ENCODE measurements at places on chromosomes 6 and 20. TPM values are rescaled to one million over a fixed set of nuclear protein-coding genes. Genes with fewer than 3 reads are reported as not detected.

The C6orf118 gene
- not detected for total RNA-seq

The OPRL1 gene
- 0.90 TPM for total RNA-seq

The AKAP7 gene
- total RNA-seq, result 7.6 TPM

The CPXM1 gene
- 69.0 TPM for total RNA-seq

The TRIM15 gene
- total RNA-seq, result not detected

The SLC17A9 gene
- 19.9 TPM for total RNA-seq

The SLC26A8 gene
- 0.09 TPM for total RNA-seq

The RHAG gene
- total RNA-seq, result not detected

The XRN2 gene
- total RNA-seq, result 96.7 TPM

- H3K27ac ChIP-seq, result no peak overlapping the region
- no peaks in the 10 kb centered on the region for H3K27me3 ChIP-seq
- H3K36me3 ChIP-seq, result no peaks in the 10 kb centered on the region
- no peak overlapping the region for H3K4me3 ChIP-seq
Observed at GRCh38 chr6:51655517-51655916, 431.9 kb downstream of the PKHD1 start.

DNA sequence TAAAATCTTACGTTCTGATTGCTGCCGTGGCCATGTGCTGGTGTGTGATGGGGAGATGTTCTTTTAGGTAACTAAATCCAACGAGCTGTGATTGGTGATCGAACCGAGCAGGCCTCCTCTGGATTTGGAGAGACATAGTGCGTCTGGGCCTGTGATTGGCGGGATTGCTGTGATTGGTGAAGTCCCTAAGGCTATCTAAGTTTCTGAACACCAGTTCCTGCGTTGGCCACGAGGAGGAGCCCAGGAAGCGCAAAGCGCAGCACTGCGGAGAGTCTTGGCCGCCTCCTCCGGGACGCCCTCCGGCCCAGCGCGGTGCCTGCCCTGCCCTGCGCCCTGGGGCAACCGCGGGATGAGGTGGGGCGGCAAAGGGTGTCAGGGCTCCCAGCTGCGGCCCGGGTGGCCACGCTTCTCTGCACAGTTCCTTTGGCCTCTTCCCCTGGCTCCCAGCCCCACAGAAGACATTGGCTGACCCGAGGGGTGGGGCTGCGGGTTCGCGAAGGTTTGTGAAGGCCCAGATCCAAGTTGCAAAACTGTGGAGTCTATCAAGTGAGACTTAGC lies 33.0 kb downstream of the HNF4A start:
- peak overlapping the region; percentile 45 for H3K4me3 ChIP-seq
- no peaks in the 10 kb centered on the region for H3K27me3 ChIP-seq
- H3K27ac ChIP-seq, result no peak overlapping the region

- no peaks in the 10 kb centered on the region for H3K27me3 ChIP-seq
- H3K4me1 ChIP-seq, result peaks cover 6% of the 10 kb centered on the region
- H3K4me3 ChIP-seq, result no peak overlapping the region
- peak; percentile 93 for DNase-seq
- H3K27ac ChIP-seq, result no peak overlapping the region
Observed at GRCh38 chr20:38337561-38338140, 8.6 kb upstream of the LBP start.

DNA sequence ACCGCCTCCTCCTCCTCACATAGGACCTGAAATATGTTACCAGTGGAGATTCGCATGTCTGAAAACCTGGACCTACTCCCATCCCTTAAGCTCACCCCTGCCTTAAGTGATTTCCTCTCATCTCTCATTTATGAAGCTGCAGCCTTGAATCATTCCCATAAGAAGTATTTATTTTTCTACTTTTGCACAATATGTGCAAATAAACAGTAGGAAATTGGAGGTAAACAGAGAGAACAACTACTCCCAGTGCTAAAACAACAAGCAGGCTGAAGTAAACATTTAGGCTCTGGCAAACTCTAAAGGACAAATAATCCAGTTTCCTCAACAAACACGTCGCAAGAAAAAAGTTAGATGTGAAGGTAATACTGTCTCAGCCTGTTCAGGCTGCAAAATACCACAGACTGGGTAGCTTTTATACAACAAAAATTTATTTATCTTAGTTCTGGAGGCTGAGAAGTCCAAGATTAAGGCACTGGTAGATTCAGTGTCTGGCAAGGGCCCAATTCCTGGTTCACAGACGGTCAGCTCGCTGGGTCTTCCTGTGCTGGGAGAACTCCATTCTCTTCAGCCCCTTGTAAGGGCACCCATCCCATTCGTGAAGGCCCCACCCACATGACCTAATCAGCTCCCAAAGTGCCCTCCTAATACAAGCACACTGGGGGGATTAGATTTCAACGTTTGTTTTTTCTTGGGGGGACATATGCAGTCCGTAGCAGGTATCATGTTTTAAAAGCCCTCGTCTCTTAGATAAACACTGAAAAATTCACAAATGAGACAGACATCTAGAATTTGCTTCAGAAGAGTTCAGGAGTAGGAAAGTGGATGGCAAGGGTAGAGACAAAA lies 15.6 kb downstream of the SPATA2 start:
- peaks cover 8% of the 10 kb centered on the region for H3K36me3 ChIP-seq
- no peaks in the 10 kb centered on the region for H3K4me1 ChIP-seq
- H3K27me3 ChIP-seq, result no peaks in the 10 kb centered on the region
- H3K27ac ChIP-seq, result no peak overlapping the region
- no peak overlapping the region for H3K4me3 ChIP-seq
- DNase-seq, result no peak

DNA sequence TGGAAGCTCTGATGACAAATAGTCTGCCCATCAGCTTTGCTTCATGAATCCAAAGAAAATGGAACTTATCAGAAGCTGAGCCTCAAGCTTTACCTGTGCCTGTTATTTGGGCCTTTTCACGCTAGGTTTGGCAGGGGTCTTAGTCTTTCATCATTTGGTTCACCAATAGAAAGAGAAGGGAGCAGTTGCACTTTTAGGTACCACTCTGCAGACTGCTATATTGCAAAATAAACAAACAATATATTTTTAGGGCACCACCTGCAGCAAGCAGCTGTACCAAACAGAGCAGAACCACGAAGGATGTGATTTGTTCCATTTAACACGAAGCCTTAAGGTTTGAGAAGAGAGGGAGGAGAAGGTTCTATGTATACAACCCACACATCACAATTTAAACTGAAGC lies 291.4 kb upstream of the RNF217 start:
- H3K4me1 ChIP-seq, result no peaks in the 10 kb centered on the region
- DNase-seq, result no peak
- no peaks in the 10 kb centered on the region for H3K36me3 ChIP-seq
- no peak overlapping the region for H3K27ac ChIP-seq

DNA sequence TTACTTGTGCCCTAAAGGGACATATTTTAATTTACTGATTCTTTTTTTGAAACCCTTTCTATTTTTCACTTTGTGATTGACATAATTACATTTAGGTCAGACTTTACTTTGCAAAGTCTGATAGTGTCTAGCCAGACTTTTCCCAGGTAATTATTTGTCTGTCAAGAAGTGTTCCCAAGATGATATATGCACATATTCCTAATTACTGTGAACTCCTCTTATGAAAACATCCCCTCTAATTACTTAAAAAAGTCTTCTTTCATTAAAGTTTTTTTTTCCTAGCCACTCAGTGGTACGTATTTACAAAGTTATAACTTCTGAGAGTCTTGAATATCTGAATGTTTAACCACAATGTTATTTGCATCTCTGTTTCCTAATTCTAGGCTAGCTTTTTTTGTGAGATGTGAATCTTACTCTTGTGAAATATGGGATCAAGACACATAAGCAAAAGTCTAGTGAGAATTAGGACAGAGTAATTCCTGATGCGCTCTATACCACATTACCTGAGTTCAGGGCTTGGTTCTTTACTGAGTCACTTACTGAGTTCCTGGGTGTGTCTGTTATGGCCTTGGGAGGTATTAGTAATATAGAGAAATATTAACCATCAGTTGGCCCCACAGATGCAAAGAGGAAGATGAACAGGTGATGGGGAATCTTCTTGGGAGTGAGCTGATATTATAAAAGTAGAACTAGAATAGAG lies 27.9 kb downstream of the FAM83B start:
- H3K4me3 ChIP-seq, result no peak overlapping the region
- H3K27ac ChIP-seq, result no peak overlapping the region
- H3K36me3 ChIP-seq, result no peaks in the 10 kb centered on the region
- no peak for DNase-seq

- H3K27me3 ChIP-seq, result peaks cover 70% of the 10 kb centered on the region
- H3K4me3 ChIP-seq, result no peak overlapping the region
- H3K4me1 ChIP-seq, result no peaks in the 10 kb centered on the region
- DNase-seq, result no peak
Observed at GRCh38 chr6:10397756-10398445, 17.0 kb downstream of the TFAP2A start.

GRCh38 chr6:69581581-69581980 lies 215.2 kb downstream of the LMBRD1 start:
- H3K27ac ChIP-seq, result no peak overlapping the region
- no peaks in the 10 kb centered on the region for H3K27me3 ChIP-seq
- DNase-seq, result no peak
- H3K4me3 ChIP-seq, result no peak overlapping the region
- H3K36me3 ChIP-seq, result no peaks in the 10 kb centered on the region

GRCh38 chr20:62745279-62745951 lies 36.8 kb downstream of the NTSR1 start:
- no peak overlapping the region for H3K27ac ChIP-seq
- DNase-seq, result no peak
- no peaks in the 10 kb centered on the region for H3K36me3 ChIP-seq
- H3K4me1 ChIP-seq, result no peaks in the 10 kb centered on the region
- H3K27me3 ChIP-seq, result no peaks in the 10 kb centered on the region

DNA sequence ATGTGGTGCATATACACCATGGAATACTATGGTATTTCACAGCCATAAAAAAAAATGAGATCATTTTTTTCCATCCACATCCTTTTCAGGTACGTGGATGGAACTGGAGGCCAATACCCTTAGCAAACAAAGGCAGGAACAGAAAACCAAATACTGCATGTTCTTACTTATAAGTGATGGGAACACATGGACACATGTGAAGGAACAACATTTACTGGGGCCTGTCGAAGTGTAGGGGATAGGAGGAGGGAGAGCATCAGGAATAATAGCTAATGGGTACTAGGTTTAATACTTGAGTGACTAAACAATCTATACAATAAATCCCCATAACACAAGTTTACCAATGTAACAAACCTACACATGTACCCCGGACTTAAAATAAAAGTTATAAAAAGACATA lies 30.5 kb downstream of the CCN2 start:
- H3K36me3 ChIP-seq, result peaks cover 46% of the 10 kb centered on the region
- H3K27me3 ChIP-seq, result no peaks in the 10 kb centered on the region
- H3K4me3 ChIP-seq, result no peak overlapping the region
- no peaks in the 10 kb centered on the region for H3K4me1 ChIP-seq

DNA sequence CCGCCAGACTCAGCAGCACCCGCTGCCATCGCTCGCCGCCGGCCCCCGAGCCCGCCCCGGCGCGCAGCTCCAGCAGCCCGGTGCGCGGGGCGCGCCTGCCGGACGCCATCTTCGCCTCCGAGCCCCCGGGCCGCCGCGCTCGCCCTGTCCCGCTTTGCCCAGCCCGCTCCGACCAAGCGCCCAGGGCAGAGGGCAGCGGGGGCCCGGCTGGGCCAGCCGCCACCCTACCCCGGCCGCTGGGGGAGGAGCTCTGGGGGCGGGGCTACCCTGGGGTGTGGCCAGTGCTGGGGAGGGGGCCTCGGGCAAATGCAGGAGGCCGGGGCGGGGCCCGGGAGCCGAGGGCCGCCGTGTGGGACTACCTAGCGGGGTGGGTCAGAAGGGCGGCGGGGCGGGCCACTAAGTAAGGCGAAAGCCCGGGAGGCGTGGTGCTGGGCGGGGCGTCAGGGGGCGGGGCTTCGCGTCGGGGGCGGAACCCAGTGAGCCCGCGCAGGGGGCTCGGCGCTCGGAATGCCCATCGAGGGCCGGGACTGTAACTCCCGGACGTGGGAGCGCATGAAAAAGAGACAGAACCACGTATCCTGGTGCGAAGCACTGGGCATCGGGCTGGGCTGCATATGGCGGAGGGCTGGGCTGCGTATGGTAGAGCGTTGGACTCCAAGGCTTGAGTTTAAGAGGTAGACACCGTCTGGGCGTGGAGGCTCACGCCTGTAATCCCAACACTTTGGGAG lies at the start of gene SNTA1:
Gene SNTA1 (minus strand): TSS at position 252 of the 728 bp plus-strand sequence. CDS start 143 bp downstream, at position 109.
- no peaks in the 10 kb centered on the region for H3K4me1 ChIP-seq
- H3K27ac ChIP-seq, result no peak within 1 kb of the TSS
- H3K27me3 ChIP-seq, result peaks cover 12% of the 10 kb centered on the region
- peaks cover 1% of the 10 kb centered on the region for H3K36me3 ChIP-seq

DNA sequence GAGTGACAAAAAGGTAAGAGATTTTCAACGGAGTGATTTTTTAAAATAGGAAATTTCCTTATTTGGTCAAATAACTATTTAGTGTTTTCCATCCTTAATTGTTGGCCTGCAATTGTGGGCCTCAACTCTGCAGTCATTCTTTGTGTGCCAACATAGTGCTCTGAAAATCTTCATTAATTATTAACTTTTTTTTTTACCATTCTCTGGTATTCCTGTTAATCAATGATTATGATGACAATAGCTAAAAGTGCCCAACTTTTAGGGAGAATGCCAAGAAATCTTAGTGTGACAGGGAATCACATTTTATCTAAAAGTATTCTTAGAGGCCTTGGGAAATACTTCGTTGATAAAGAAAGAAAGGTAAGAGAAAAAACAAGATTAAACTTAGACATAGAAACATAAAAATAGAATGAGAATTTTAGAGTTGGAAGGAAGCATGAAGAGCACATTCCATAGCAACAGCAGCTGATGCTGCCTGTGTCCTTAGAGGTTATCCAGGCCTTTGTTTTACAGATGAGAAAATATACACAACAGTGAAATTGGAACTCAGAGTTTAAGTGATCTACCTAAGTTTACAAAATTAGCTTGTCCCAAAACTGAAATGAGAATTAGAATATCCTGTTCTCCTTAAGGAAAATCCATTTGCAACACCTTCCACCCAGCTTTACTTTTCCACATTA lies 1.2 kb downstream of the GPRC6A start:
- H3K4me3 ChIP-seq, result no peak overlapping the region
- H3K27ac ChIP-seq, result peak overlapping the region; percentile 26
- H3K4me1 ChIP-seq, result no peaks in the 10 kb centered on the region

DNA sequence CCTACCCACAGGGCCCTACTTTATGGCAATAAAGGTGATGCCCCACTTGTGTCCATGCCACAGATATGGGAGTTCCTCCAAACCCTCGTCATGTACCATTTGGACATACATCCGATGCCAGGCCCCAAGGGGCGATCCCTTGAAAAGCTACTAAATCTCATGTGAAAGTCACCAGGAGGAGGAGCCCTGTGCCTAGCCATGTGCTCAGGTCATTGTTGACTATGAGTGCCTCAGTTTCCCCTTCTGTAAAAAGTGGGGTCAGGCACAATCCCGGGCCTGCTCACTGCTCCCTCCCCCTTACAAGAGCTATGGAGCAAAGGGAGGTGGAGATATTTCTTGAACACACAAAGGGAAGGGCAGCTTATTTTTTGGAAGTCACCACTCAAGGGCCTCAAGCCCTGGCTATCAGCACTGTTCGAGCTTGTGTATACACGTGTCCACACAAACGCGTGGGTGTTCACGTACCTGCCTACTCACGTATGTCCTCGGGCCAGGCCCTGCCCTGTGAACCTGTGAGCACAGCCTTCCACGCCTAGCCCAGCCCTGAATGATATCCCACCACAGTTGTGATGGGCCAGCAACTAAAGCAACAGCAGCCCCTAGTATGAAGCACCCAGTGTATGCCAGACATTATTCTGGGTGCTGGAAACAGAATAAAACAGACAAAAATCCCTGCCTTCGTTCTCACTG lies 1.9 kb downstream of the ACTL10 start:
- DNase-seq, result no peak
- no peaks in the 10 kb centered on the region for H3K27me3 ChIP-seq

Measured in H9 (cell line).